Lung microvascular endothelial cell (primary cell): ENCODE measurements at places on chromosomes 2 and 18. TPM values are rescaled to one million over a fixed set of nuclear protein-coding genes. Genes with fewer than 3 reads are reported as not detected.
A peak's percentile ranks its signal among the peaks of the same experiment; 100 is the strongest.

DNA sequence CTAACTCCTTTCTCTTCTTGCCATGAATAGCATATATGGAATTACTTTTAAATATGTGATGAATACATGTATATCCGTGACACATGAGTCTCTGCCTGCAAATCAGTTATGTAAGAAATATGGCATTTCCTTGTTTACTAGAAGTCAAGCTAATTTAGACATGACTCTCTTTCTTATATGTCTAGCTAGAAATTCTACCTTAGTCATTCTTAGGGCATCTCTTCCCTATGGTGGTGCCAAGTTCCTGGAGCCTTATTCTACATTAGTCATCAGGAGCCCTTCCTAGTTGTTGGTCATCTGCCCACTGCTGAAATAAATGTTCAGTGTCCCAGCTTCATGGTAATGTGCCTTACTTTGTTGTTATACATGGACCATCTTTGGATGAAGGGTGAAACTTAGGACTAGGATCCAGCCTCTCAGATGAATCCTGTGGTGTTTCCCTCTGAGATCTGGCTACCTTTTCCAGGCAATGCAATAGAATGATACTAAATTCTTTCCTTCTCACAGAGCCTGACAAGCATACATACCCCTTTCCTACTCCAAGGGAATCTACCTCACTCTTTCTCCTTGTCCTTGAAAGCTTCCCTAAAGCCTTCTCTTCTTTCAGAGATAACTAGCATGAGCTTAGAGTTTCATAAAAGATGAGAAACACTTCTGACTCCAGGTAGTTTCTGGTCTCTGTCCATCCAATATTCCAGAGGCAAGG is 415.3 kb upstream of the VWC2L start:
- peak; percentile 93 for DNase-seq

DNA sequence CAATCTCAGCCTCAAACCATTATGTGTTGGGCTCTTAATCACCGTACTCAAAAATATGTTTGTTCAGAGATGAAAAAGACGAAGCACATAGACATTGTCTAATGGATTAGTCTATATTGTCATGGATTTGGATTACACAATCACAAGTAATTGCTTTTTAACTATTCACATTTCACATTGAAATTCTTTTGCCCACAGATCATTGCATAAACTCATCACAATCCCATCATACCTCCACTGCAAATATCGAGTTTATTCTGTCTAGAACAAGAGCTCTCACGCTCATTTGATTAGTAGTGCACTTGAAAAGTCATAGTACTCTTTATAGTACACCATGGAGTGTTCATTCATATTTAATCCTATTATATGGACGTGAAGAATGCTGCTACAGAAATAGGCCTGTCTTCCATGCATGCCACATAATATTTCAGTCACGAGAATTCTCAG is 97.9 kb upstream of the SOX11 start:
- DNase-seq: no peak

- DNase-seq: no peak
These were observed 834.4 kb upstream of the NRXN1 start for GRCh38 chr2:51866361-51866760.

DNA sequence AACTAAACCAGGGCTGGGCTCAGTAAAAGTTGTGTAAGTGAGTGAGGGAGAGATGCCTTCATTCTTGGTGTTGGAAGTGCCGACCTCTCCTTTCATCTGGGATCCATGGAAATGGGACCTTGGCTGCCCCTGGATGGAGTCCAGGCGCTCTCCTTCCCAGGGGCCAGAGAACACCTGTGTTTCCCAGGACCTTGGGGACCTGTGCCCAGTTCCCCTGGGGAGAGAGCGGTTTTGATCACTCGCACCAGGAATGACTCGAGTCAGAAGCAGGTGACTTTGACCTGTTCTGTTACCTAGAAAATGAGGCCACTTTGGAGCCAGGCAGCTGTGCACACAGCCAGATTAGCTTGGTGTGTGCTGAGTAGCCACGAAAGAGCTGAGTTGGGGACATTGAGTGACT is 97.3 kb downstream of the SH3BP4 start:
- DNase-seq: no peak

DNA sequence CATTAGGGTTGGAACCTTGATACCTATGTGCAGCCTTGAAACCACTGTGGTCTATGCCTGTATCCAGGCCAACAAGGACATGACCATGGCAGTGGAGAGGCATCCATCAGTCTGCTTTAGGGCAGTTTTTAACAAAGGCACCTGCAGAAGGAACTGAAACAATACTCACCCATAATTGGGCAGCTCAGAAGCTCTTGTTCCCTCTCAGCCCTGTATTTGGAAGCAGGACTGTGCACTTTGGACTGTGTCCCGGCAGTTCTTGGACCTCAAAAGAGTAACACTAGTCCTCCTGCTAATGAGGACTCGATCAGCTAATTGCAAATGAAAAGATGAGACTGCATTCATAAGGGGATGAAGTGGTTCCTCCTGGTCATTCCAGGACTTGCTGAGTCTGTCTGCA is 500.2 kb upstream of the TNP1 start:
- no peak for DNase-seq

Gene UPP2
- not detected in 2 replicates for total RNA-seq

Gene ADGRF3
- under 0.01 TPM in 2 replicates for total RNA-seq

Gene ERBB4
- total RNA-seq: under 0.01 TPM in 2 replicates

Gene SCYGR8
- not detected in 2 replicates for total RNA-seq
